ENCODE measurements at places on chromosomes 3 and 15.

- DNase-seq = peak; percentile 20
These were observed 777 bp downstream of the GPR160 start for GRCh38 chr3:170038434-170039110.

- DNase-seq = no peak
These were observed 7.9 kb downstream of the WDR5B start for GRCh38 chr3:122407946-122408345.

DNA sequence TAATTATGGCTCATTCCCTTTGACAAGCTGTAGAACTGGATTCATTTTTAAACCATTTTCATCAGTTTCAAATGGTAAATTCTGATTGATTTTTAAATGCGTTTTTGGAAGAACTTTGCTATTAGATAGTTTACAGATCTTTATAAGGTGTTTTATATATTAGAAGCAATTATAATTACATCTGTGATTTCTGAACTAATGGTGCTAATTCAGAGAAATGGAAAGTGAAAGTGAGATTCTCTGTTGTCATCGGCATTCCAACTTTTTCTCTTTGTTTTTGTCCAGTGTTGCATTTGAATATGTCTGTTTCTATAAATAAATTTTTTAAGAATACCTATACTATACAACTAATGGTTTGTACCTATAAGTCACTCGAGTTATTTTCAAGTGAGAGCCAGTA lies 62.7 kb downstream of the PXYLP1 start:
- DNase-seq = no peak

DNA sequence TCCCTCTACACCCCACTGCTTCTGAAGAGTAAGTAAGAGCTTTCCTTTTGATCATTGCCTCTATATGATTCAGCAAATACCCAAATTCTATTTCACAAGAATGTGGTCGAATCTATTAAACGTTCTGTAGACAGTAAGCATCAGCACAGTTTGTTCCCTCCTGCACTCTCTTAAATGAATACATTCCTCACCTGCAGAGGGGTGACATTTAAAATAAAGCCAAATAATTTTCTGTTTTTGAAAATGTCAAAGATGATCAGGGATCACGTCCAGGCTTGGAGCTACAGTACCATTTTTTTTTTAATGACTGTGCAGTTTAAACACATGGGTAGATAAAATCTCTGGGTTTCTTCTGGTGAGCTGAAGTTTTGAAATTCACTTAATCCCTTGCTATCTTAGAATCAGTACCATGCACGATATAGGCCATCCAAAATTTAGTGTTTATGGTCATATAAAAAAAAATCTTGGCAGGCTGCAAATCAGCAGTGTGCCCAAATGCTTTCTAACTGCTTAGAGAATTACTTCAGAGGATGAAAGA lies 12.8 kb downstream of the PYDC2 start:
- no peak for DNase-seq

DNA sequence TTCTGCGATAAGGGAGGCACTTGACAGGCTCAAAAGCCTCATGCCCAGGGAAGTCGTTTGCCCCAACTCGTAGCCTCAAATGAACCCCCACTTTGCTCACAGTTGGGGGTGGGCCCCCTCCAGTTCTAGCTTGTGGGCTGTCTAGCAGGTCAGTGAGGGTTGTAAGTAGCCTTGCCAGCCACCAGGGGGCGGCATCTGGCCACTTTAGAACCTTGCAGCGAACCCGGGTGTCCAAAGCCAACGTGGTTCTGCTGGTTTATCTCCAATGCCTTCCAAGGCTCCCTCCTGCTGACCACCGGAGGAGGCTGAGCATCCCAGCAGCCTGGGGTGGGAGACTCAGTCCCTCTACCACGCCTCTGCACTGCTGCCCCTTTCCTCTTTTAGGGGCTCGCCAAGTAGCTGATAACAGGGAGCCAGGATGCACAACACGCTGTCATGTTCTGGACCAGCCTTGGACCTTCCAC lies 9.2 kb upstream of the RBSN start:
- peak; percentile 56 for DNase-seq

- no peak for DNase-seq
These were observed 45.0 kb downstream of the MGLL start for GRCh38 chr3:127777332-127777731.

DNA sequence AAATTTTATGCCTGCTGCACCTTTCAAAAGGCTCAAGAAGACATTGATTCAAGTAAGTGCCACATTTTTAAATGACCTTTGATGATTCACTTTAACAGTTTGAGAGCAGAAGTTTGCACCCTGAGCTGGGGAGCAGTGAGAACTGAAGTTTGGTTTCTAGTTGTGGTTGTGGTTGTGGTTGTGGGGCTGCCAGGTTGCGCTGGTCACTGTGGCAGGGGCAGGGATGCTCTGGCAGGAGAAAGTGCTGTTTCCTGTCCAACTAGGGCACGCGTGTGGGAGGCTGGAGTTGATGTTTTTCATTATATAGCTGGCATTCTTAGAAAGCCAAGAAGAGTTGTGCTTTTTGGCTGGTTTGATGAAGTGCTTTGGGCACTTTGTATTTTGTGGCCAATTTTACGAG lies 339.7 kb upstream of the NR2F2 start:
- DNase-seq = no peak
